ENCODE measurements at places on chromosomes 12 and 14. TPM values are rescaled to one million over a fixed set of nuclear protein-coding genes. Genes with fewer than 3 reads are reported as not detected.

GRCh38 chr14:38512236-38512635, 256.3 kb upstream of the CLEC14A start:
- DNase-seq: no peak

The CAPS2 gene
- 2.0 TPM for total RNA-seq

GRCh38 chr14:72559669-72560255, 334.1 kb downstream of the DPF3 start:
- DNase-seq: no peak

GRCh38 chr12:66531766-66532165, 147.1 kb downstream of the GRIP1 start:
- DNase-seq: no peak

- DNase-seq: no peak
Observed at GRCh38 chr12:67837876-67838275, 151.4 kb upstream of the IFNG-AS1 start.

The ACRBP gene
- 0.11 TPM for total RNA-seq

- no peak for DNase-seq
Observed at GRCh38 chr14:100764471-100765115, 37.9 kb downstream of the DLK1 start.

GRCh38 chr12:105523164-105524057, 192.9 kb downstream of the C12orf75 start:
- DNase-seq: no peak

DNA sequence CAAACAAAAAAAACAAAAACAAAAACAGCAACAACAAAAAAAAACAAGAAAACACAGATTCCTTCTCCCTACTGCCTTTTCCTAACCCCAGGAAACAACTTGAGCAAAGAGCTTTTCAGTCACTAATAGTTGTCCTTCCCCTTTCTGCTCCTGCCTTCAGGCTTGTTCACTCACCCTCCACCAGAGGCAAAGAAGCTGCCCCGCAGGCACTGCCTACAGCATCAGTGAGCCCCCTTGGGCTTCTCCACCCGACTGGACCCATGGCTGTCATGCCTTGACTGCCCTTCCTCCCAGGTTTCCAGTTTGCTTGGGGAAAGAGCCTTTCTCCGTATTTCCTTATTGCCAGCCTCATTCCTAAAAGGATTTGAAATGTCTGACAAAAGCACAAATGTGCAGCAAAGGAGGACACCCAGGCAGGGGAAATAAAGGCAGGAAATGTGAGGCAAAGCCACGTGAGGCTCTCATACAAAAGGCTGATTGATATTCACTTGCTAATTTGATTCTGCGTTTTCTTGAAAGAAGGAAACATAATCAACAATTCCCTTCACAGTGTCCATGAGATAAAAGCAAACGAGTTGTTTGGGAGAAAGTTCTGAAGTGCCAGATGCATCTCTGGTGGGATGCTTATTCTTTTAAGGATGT, 85.7 kb downstream of the GPATCH2L start:
- DNase-seq: no peak

DNA sequence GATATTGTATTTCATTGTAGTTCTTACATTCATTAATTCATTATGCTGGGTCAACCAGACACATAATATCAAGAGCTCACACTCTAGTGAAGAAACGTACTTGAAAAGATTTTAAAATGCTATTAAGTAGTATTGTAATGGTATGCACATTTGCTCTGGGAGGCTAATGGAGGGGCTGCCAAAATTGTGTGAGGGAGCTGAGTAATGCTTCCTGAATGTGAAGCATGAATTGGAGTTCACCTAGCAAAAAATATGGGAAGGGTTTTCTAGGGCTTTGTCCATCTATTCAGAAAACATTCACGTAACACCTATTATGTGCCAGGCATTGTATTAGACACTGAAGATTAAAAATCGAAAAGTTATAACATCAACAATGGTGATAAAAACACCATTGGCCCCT, 403.8 kb upstream of the PDE3A start:
- DNase-seq: no peak

GRCh38 chr12:33439587-33440011, at the start of gene SYT10:
Gene SYT10, minus strand, starts transcription at chr12:33439819. Its CDS starts 297 bp downstream, at chr12:33439522.
- DNase-seq: no peak

DNA sequence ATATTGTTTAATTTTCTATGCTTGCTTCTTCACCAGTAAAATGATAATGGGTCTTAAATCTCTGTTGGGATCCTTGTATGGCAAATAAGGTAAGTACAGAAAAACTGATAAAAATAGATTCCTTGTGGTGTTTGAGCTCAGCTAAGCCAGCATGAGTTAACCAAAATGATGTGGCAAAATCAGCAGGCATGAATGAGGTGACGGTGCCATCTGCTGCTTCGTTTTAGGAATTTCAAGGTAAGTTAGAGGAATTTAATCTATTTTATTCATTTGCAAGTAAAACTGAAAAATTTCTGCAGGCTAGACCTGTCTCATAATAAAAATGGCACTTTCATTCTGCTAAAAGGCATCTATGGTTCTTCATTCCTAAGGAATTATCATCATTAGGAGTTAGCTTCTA, 10.0 kb upstream of the CLEC7A start:
- DNase-seq: peak; percentile 57

DNA sequence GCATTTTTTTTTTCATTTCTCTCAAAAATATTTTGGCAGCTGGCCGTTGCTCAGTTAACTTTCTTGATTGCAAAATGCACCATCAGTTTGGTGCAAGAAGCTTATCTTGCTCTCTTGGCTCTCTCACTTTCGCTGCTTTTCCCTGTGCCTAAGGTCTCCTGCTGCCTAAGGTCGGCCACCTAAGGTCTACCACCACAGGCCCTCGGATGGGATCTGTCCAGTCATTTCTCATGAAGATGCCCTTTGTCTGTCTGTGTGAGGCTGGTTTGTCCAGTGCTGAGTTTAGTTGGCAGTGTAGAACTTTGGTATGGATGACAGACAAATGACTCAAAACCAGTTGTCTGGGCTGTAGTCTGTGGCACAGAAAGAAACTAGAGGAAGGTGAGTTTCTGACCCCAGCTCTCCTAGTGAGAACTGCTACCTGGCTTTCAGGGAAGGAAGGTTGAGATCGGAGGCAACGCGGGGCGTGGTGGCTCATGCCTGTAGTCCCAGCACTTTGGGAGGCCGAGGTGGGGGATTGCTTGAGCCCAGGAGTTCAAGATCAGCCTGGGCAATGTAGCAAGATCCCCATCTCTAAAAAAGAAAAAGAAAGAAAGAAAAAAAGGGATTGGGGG, 2.6 kb downstream of the MLXIP start:
- no peak for DNase-seq

DNA sequence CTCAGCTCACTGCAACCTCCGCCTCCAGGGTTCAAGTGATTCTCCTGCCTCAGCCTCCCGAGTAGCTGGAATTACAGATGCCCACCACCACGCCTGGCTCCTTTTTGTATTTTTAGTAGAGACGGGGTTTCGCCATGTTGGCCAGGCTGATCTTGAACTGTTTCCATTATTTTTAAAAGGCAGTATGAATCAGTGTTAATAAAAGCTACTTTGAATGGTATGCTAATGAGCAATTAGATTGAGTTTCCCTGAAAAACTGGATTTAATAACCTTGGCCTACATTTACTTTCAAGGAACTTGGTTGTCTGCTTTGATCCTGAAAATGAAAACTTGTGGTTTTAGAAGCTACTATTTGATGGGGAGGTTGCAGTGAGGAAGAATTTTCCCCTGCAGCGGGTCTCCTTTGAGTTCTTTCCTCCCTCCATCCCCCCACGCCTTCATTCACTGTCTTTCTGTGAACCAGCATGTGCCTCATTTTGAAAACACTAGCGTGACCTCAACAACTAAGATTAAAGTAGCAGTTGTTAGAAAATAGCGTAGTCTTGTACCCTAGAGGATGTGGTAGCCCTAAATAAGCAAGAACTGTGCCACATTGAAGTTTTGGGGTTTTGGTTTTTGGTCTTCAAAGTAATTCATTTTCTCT, 17.8 kb upstream of the RPS6KA5 start:
- DNase-seq: no peak

DNA sequence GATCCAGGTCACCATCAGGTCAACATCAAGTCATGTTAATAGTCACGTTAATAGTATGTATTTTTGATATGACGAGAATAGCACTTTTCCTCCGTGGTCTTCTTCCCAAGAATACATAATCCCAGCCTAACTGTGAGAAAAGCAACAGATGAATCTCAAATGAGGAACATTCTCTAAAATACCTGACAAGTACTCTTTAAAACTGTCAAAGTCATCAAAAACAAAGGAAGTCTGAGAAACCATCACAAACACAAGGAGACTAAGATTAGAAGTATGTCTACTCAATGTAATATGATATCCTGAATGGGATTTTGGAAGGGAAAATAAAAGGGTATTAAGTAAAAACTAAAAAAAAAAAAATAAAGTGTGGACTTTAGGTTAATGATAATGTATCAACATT, 36.8 kb upstream of the GLIPR1 start:
- DNase-seq: no peak

GRCh38 chr14:98704441-98704840, 567.6 kb downstream of the BCL11B start:
- DNase-seq: no peak

DNA sequence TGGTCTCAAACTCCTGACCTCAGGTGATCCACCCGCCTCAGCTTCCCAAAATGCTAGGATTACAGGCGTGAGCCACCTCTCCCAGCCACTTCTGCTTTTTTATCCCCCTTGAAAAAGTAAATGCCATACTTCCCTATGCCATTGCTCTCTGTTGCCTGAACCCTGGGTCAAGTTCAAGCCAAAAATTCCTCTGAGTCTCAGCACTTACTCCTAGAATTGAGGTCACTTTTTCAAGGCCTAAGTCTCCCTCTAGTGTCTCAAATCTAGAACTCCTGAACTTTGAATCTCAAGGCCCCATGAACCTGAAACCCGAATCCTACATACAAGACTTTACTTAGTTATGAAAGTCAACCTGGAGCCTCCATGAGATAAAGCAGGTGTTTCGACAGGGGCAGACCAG, 1.4 kb upstream of the APOBEC1 start:
- DNase-seq: no peak

The SLC4A8 gene
- 5.1 TPM for total RNA-seq

The SOX5 gene
- 0.42 TPM for total RNA-seq

The GPRC5D gene
- 0.11 TPM for total RNA-seq

GRCh38 chr14:89265234-89265633, 151.8 kb downstream of the FOXN3 start:
- DNase-seq: no peak

DNA sequence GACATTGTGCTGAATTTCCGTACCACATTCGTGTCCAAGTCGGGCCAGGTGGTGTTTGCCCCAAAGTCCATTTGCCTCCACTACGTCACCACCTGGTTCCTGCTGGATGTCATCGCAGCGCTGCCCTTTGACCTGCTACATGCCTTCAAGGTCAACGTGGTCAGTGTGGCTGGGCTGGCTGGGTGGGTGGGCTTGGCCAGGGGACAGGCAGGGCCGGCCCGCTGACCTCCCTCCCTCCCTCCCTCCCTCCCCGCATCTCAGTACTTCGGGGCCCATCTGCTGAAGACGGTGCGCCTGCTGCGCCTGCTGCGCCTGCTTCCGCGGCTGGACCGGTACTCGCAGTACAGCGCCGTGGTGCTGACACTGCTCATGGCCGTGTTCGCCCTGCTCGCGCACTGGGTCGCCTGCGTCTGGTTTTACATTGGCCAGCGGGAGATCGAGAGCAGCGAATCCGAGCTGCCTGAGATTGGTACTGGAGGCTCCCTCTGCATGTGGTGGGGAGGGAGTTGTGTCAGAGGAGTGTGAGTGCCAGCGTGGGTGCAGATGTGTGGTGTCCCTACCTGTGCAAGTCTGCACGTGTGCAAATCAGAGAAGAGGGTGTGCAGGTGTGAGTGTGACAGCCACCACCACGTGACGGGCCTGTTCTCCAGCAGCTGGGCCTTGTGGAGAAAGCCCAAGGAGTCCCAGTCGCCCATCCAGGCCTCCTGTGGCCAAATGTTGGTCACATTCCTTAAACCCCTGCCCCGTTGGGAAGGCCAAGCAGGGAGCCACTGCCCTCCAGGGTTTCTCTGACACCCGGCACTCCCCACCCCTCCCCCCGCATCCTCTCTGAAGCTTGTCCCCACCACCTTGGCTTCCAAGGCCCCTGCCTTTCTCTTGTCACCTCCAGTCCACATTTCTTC, 5.3 kb downstream of the KCNH3 start:
- DNase-seq: no peak

DNA sequence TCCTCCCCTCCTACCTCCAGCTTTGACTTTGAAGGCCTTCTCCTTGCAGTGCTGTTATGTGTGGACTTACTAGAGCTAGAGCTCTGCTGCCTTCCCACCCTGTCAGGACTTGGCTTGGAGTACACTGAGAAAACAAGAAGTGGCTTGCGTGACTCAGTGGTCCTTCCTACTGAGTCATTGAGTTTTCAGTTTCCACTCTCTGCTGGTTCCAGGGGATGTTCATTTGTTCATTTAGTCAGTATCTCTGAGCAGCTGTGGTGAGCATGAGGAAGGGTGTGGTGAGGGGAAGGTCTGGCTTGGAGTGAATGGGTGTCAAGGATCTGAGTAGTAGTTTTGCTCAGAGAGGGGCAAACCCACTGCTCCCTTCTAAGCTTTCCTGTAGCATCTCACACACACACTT, 17.2 kb upstream of the ELK3 start:
- DNase-seq: peak; percentile 76

DNA sequence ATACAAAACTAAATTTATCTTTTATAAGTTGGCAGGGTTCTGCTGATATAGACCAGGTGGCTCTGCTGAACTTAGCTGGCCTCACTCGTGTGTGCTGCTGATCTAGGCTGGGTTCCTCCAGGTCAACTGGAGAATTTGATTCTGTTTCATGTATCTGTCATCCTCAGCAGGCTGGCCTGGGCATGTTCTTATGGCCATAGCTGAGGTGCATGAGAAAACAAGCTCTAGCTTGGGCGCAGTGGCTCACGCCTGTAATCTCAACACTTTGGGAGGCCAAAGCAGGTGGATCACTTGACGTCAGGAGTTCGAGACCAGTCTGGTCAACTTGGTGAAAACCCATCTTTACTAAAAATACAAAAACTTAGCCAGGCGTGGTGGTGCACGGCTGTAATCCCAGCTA, 24.3 kb upstream of the BCL2L14 start:
- DNase-seq: no peak

DNA sequence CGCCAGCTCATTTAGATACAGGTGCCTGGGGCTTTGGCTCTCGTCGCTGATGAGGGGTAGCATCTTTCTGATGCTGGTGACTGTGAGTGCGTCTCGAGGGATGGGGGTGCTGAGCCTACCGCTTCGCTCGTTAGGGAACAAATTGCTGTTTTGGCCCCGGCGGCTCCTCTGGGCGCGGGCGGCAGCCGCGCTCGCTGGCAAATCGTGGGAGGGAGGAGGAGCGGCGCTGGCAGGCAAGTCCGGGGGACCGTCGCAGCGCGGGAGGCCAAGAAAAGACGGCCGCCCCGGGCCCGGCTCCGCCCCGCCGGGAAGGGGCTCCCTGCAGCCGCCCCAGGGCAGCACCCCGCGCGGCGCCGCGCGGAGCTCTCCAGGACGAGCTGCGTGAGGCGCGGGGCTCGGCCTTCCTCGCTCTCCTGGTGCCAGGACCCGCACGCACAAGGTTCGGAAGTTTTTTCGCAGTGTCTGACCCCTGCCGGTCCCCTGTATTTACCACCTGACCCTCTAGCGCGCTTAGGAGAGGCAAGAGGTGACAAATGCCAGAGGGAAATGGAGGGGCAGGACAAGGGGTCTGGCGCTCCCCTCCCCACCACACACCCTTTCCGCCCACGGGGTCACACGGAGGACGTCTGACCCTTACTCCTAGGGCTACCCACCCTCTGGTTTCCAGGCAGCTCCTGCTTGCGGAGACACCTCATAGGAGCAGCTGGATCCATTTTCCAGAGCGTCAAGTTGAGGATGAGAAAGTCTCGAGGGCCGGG, 899 bp upstream of the KCNH3 start:
- no peak for DNase-seq

The TMEM229B gene
- 0.07 TPM for total RNA-seq

GRCh38 chr14:46381674-46382073, 269.9 kb downstream of the RPL10L start:
- DNase-seq: no peak

All from pulmonary artery endothelial cell (primary cell).